WTC11 (cell line): ENCODE measurements at places on chromosomes 5 and 9. TPM values are rescaled to one million over a fixed set of nuclear protein-coding genes. Genes with fewer than 3 reads are reported as not detected.

The TNFSF15 gene
- 0.09 to 0.11 TPM (median 0.09 TPM) in 3 replicates for total RNA-seq

DNA sequence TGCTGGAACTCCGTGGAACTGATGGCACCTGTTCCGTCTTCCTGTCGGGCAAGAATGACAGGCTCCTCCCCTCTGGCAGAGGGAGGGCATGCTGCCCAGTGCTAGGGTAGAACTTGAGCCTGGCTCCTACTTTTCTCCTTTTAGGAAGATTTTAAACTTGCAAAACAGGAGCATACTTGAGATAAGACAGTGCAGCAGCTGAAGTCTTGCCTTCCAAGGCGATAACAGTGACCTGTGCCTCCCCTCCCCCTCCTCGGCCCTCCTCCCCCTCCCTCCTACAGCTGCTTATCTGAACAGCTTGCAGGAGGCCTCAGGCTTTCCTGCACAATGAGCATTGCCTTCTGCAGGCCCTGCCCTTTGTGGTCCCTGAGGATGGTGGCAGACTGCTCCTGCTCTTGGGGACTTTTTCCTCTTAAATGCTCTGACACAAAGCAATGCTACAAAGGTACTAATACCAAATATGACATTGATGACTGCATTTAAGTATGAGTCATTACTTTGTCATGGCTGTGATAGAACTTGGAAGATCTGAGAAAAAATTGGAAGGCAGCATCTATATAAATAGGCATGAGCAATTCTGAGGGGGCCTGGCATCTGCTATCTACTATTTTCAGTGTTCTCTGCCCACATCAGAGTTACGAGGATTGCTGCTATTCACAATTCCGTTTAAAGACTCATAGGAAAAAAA lies 2.0 kb downstream of the GADD45G start:
- DNase-seq: peak; percentile 41

DNA sequence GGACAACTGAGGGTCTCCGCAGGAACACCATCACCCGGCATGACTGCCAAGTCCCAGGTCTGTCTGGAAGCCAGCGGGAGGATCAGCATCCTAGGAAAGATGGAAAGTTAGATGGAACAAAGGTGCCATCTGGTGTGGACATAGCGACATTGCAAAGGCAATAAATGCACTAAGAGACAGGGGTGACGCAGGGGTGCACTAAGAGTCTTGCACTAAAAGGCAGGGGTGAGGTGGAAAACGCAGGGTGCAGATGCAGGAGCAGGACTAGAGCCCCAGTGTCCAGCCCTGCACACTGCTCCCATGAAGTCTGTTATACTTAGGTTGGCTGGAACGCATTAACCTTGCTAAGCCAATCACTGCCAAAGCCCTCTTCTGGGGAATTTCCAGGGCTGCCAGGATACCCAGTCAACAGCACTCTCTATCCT lies 15.5 kb downstream of the ATOX1 start:
- DNase-seq: peak; percentile 65

The OGN gene
- total RNA-seq: 0.11 TPM in 1 of 3 replicates, not detected in the others

DNA sequence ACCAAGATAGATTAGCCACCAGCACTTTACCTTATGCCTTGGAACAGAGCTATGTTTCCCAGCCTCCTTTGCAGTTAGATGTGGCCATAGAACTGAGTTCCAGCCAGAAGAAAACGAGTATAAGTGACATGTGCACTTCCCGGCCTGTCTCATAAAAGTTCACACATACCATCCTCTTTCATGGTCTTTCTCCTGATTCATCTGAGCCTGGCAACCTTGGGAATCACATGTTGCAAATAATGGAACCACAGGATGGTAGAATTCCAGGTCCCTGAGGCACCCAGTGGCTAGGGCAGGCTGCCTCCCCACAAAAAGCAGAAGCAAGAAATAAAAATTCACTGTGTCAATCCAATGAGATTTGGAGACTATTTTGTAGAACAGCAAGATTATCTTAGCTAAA lies 128.1 kb downstream of the PDE4D start:
- no peak for DNase-seq

The ZNF483 gene
- 65.9 to 77.4 TPM (median 68.7 TPM) in 3 replicates for total RNA-seq
